ENCODE measurements at places on chromosomes 5 and 9. TPM values are rescaled to one million over a fixed set of nuclear protein-coding genes. Genes with fewer than 3 reads are reported as not detected.

- DNase-seq: no peak
- no peaks in the 10 kb centered on the region for H3K4me1 ChIP-seq
- no peak overlapping the region for H3K27ac ChIP-seq
- H3K4me3 ChIP-seq: no peak overlapping the region
- no peaks in the 10 kb centered on the region for H3K36me3 ChIP-seq
These were observed 227.3 kb upstream of the GLRA1 start for GRCh38 chr5:152151940-152152339.

DNA sequence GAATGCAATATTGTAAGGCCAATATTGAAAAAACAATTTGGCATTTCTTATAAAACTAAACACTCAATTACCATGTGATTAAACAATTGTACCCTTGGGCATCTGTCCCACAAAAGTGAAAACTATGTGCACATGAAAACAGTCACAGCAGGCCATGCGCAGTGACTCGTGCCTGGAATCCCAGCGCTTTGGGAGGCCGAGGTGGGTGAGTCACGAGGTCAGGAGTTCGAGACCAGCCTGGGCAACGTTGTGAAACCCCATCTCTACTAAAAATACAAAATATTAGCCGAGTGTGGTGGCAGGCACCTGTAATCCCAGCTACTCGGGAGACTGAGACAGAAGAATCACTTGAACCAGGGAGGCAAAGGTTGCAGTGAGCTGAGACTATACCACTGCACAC, 343.7 kb downstream of the DMRTA1 start:
- DNase-seq: no peak
- H3K27ac ChIP-seq: no peak overlapping the region
- no peaks in the 10 kb centered on the region for H3K36me3 ChIP-seq
- no peaks in the 10 kb centered on the region for H3K27me3 ChIP-seq
- H3K4me3 ChIP-seq: no peak overlapping the region
- H3K4me1 ChIP-seq: no peaks in the 10 kb centered on the region

- no peaks in the 10 kb centered on the region for H3K4me1 ChIP-seq
- no peaks in the 10 kb centered on the region for H3K27me3 ChIP-seq
- no peak for DNase-seq
- no peak overlapping the region for H3K4me3 ChIP-seq
- no peaks in the 10 kb centered on the region for H3K36me3 ChIP-seq
These were observed 106.2 kb downstream of the PRDM9 start for GRCh38 chr5:23613566-23613965.

DNA sequence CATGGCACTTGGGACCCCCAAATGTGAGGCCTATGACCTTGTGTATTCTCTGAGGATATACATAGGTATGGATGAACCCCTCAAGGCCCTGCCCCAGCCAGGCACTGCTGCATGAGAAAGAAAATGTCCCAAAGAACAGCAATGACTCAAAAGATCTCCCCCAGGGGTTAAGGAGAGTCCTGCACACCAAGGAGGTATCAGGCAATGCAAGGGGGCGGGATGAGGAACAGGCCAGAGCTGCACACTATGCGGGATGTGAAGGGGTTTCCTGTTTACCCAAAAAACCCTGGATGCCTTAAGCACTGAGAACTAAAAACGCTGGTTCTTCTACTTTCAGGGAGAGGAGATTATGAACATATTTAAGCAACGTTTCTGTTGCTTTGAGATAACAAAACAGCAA, 3.4 kb downstream of the RAPGEF1 start:
- DNase-seq: no peak
- H3K27me3 ChIP-seq: no peaks in the 10 kb centered on the region
- H3K27ac ChIP-seq: peak overlapping the region; percentile 45
- H3K4me1 ChIP-seq: peaks cover 68% of the 10 kb centered on the region

GRCh38 chr9:133606708-133607025, 2.5 kb downstream of the FAM163B start:
- no peak overlapping the region for H3K4me3 ChIP-seq
- no peaks in the 10 kb centered on the region for H3K4me1 ChIP-seq
- H3K27me3 ChIP-seq: no peaks in the 10 kb centered on the region

GRCh38 chr5:98713856-98714255, 59.6 kb upstream of the RGMB start:
- H3K4me1 ChIP-seq: no peaks in the 10 kb centered on the region
- no peak overlapping the region for H3K27ac ChIP-seq
- H3K4me3 ChIP-seq: no peak overlapping the region
- no peaks in the 10 kb centered on the region for H3K27me3 ChIP-seq
- H3K36me3 ChIP-seq: no peaks in the 10 kb centered on the region

DNA sequence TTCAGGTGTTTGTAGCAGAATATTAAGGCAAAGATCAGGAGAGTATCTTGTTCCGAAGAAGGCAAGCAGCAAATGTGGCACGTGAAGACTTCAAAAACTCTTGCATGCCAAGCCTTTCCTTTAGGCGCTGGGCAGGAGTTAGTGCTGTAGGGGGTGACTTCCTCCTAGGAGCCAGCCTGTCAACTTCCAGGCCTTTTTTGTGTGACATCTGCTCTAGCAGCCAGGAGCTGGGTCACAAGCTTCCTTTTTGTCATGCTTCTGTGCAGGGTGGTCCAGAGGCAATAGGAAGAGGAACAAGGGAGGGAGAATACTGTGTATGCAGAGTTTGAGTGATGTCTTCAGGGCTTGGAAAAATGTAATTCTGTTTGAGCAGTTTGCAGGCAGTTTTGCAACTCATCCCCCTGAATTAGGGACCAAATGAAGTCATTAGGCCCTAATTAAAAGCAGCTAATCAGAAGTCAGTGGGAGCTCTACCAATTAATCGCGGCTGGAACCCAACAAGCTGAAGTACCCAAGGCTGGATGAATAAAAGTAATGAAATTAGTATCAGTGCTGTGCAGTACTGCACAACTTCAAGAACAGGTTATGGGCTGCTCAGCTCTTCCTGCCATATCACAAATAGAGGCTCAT, 53.5 kb downstream of the TLR4 start:
- H3K4me3 ChIP-seq: no peak overlapping the region
- H3K36me3 ChIP-seq: no peaks in the 10 kb centered on the region
- H3K27ac ChIP-seq: no peak overlapping the region
- H3K4me1 ChIP-seq: no peaks in the 10 kb centered on the region
- no peak for DNase-seq
- H3K27me3 ChIP-seq: no peaks in the 10 kb centered on the region

GRCh38 chr5:83919071-83920041, 198.7 kb upstream of the HAPLN1 start:
- no peaks in the 10 kb centered on the region for H3K27me3 ChIP-seq
- no peaks in the 10 kb centered on the region for H3K36me3 ChIP-seq
- no peak overlapping the region for H3K27ac ChIP-seq
- no peak for DNase-seq

DNA sequence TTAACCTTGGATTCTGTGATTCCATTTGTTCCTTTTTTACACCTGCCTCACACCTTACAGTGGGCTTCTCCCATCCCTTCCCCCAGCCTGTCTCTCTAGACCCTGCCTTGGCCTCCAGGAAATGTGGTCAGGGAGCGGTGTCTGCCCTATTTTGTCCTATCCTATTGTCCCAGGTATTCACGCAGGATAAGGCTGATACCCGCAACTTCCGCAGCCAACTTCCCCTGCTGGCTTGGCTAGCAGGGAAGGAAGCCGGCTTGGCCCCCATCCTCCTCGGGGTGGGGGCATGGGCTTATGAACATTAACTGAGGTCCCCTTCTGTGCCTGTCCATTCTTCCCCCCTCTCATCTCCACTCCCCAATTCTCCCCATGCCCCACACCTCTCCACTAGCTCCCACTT, 3.5 kb downstream of the CSF1R start:
- H3K27ac ChIP-seq: no peak overlapping the region
- no peak overlapping the region for H3K4me3 ChIP-seq
- H3K4me1 ChIP-seq: no peaks in the 10 kb centered on the region
- peaks cover 3% of the 10 kb centered on the region for H3K27me3 ChIP-seq
- no peak for DNase-seq
- no peaks in the 10 kb centered on the region for H3K36me3 ChIP-seq

- DNase-seq: no peak
- no peaks in the 10 kb centered on the region for H3K36me3 ChIP-seq
- no peaks in the 10 kb centered on the region for H3K27me3 ChIP-seq
- H3K27ac ChIP-seq: no peak overlapping the region
- no peak overlapping the region for H3K4me3 ChIP-seq
These were observed 15.4 kb upstream of the VPS13A start for GRCh38 chr9:77161966-77162365.

DNA sequence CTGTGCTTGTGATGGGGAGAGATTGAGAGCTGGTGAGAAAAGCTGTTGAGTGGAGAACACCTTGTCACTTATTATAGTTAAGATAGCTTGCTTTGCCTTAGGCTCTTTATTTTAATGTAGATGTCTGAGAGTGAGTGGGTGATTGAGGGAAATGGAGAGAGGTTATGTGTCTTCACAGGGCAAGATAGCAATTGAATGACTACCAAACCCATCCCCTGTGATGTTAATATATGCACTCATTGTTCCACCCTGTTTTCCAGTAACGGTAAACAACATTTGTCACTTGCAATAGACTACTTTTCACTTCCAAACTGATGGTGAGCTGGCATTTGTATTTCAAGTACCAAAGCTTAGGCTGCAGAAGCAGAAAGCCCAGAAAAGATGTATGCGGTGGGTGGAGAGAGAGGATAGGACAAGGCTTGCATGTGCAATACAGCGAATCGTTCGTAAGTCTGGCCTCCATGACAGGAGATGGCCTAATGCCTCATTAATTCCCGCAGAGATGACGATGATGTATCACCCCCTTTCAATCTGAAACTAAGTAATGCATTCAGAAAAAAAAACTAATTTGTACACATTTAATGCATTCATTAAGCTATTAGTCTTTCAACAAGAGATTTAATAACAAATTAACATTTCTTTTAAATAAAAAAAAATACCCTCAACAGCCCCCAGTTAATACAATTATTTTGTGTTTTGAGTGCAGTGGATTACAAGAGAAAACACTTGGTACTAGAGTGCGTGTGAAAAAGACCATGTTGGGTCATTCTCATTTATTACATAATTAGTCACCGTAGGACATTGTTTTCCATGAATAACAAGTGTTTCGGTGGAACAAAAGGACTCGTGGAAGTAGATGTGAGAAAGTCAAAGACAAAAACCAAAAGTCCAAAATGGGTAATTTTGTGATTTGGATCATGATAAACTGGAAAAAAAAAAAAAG, 699.0 kb downstream of the BRINP1 start:
- no peaks in the 10 kb centered on the region for H3K36me3 ChIP-seq
- H3K27me3 ChIP-seq: no peaks in the 10 kb centered on the region
- no peaks in the 10 kb centered on the region for H3K4me1 ChIP-seq
- no peak overlapping the region for H3K4me3 ChIP-seq

DNA sequence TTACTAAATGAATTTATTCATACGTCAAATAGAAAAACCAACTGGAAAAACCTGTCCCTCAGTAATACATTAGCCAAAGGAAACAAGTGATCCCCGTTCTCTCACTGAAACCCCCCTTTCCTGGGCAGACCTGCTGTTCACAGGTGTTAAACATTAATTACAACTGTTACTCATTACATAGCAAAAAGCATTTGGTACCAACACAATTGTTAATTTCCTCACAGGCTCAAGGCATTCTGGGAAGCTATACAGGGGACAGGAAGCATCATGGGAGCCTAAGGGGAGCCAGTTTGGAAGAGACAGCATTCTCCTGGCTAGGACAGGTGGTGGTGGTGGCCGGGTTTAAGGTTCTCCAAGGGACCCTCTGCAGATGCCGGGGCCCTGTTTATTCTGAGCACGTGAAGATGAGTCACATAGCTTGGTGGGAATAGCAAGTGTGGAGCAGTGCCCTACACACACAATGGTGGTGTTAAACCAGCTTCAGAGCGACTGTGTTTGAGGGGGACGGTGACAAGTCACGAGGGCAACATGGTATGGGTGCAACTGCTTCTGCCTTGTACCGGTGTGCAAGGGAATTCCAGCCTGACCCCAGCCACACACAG, 62.6 kb upstream of the SLC25A51 start:
- no peaks in the 10 kb centered on the region for H3K36me3 ChIP-seq
- H3K27ac ChIP-seq: no peak overlapping the region
- H3K4me1 ChIP-seq: no peaks in the 10 kb centered on the region
- no peak overlapping the region for H3K4me3 ChIP-seq

DNA sequence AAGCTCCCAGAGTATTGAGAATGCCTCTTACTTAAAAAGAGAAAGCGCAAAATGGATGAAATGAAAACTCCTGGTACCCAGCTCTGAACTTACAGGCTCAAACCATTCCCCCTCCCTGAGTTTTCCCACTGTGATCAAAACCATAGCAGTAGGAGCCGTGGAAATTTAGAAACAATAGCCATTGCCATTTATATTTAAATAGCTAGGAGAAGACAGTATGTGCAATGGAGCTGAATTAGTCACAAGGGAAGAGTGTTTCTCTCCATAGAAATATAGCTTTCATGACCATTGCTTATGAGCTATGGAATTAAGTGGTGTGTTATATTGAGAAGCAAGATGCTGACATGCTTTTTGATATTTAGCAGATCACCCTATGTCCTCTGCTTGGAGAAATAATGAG, 84.6 kb downstream of the PCSK5 start:
- H3K4me3 ChIP-seq: no peak overlapping the region
- H3K36me3 ChIP-seq: no peaks in the 10 kb centered on the region
- peaks cover 9% of the 10 kb centered on the region for H3K4me1 ChIP-seq
- no peak overlapping the region for H3K27ac ChIP-seq
- DNase-seq: no peak
- H3K27me3 ChIP-seq: no peaks in the 10 kb centered on the region

GRCh38 chr9:132166599-132166998, 4.7 kb downstream of the NTNG2 start:
- peaks cover 16% of the 10 kb centered on the region for H3K27me3 ChIP-seq
- peaks cover 6% of the 10 kb centered on the region for H3K4me1 ChIP-seq
- no peak overlapping the region for H3K27ac ChIP-seq
- H3K36me3 ChIP-seq: no peaks in the 10 kb centered on the region

GRCh38 chr9:112091810-112092209, 83.3 kb downstream of the SUSD1 start:
- H3K36me3 ChIP-seq: no peaks in the 10 kb centered on the region
- H3K27me3 ChIP-seq: no peaks in the 10 kb centered on the region
- H3K4me1 ChIP-seq: no peaks in the 10 kb centered on the region
- no peak overlapping the region for H3K4me3 ChIP-seq

GRCh38 chr5:141778206-141778605, 96.2 kb upstream of the ARAP3 start:
- H3K4me3 ChIP-seq: no peak overlapping the region
- no peak for DNase-seq
- no peaks in the 10 kb centered on the region for H3K4me1 ChIP-seq

The CDKN2A gene
- 0.95 TPM for total RNA-seq

The ZNF366 gene
- total RNA-seq: not detected
